ENCODE measurements at places on chromosomes 5 and 9.

DNA sequence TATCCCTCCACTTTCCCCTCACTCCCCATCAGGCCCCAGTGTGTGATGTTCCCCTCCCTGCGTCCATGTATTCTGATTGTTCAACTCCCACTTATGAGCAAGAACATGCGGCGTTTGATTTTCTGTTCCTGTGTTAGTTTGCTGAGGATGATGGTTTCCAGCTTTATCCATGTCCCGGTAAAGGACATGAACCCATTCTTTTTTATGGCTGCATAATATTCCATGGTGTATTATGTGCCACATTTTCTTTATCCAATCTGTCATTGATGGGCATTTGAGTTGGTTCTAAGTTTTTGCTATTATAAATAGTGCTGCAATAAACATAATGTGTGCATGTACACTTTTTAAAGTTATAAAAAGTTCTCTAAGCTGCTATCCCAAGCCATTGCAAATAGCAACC lies 75.6 kb downstream of the ERBIN start:
- DNase-seq: no peak

DNA sequence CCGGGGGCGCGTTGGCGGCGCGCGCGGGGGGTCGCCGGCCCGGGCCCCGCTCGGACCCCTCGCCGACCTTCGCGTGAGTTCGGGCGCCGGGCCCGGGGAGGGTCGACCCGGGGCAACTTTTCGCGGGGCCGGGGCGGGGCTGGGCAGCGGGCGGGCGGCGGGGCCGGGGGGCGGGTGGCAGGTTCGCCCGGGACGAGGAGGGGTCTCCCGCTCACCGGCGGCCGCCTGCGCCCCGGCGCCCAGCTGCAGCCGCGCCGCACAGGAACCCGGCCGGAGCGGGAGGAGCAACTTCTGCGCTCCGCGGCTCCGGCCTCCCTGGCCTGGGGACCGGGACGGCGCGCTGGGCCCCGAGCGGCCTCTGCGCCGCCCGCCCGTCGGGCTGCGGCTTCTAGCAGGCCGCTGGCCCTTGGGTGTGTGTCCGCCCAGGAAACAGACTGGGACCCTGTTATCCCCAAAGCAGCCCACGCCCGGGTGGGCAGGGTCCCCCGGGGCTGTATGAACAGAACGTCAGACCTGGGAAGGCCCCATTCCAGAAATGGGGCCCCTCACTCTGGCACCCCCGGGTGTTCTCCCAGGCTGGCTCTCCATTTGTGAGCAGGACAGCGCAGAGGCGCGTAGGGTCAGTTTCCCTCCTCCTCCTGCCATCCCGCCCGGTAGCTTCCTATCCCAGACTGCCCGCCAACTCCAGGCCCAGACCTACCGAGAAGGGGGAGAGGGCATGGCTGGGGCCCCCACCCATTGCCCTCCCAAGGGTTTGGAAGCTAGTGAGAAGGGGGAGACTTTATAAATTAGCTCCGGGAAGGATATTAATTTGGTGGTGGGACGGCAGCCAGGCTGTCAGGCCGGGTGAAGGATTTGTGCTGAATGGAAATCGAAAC lies 708 bp downstream of the RXRA start:
- DNase-seq: peak; percentile 49

DNA sequence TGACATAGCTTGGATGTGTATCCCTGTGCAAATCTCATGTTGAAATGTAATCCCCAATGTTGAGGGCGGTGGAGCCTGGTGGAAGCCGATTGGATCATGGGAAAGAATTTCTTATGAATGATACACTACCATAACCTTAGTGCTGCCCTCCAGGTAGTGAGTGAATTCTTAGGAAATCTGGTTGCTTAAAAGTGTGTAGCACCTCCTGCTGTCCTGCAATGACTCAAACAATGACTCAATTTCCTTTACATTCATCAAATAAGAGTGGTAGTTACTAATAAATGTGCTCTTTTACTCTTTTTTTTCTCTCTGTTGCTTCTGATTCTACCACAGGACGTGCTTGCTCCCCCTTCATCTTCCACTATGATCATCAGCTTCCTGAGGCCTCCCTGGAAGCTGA lies 1696.0 kb upstream of the CDH9 start:
- DNase-seq: no peak

DNA sequence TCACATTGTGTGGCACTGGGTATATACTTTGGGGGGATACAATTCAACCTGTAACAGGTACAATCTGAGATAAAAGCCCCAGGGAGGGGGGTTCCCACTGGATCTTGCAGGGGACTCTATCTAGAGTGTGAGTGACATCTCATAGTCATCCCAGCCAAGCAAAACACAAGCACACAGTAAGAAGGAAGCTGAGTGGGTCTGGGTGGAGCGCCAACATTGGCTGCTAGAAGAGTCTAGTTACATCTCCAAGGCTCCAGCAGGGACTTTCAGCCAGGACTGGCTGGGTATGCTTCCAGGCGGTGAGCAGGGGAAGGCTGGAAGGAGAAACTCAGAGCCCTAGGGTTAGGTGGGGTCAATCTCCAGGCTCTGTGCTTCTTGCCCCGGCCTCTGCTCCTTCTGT lies 53.0 kb downstream of the IL31RA start:
- DNase-seq: no peak

DNA sequence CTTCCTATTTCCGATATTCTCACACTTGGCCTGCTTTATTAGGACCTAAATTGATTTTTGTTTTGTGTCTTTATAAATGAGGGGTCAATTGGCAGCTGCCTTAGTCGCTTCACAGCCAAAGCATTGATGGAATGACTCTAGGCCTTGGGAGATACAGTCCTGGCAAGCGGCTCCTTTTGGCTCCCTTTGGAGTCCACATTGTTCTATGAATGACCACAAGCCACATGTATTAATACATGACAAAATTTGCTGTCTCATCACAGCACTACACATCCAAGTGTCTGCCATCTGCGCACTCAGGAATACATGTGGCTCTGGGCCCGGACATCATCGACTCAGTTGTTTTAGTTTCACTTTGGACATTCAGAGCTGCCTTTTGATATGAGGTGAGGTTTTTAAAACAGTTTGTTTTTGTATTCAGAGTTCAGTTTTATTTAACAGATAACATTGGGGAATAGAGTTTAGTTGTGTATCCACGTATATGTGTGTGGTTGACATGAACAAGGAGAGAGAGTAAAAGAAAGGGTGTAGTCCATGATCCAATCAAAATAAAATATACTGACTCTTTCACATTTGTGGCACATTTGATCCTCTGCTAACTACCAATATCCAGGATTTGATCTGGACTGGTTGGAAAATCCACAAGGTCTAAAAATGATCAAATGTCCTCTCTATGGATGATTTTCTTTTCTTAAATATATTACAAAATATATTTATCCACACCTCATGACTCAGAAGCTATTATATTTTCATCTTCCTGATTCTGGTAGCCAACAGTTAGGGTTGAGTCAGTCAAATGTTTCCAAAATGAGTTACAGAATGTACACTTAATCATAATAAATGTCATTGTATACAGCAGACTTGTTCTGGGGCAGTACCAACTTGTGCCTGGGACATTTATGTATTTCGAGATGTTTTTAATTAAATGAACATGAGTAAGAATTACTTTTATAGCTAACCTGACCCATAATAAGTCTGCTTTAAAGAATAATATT lies 114.0 kb upstream of the MTAP start:
- no peak for DNase-seq

- DNase-seq: no peak
Observed at GRCh38 chr9:117974108-117974507, 269.9 kb downstream of the TLR4 start.

GRCh38 chr5:141765896-141766551 lies 84.0 kb upstream of the ARAP3 start:
- DNase-seq: no peak

- DNase-seq: no peak
Observed at GRCh38 chr5:166750376-166750775, 1541.1 kb upstream of the WWC1 start.

DNA sequence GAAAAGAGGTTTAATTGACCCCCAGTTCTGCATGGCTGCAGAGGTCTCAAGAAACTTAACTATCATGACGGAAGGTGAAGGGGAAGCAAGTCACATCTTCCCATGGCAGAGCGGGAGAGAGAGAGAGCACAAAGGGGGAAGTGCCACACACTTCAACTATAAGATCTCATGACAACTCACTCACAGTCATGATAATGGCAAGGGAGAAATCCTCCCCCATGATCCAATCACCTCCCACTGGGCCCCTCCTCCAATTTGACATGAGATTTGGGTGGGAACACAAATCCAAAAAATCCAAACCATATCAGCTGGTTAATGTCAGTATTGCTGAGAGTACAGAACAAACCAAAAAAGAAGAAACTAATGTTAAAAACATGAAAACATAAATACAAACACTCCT lies 120.2 kb downstream of the STARD4 start:
- DNase-seq: no peak

- no peak for DNase-seq
Observed at GRCh38 chr5:56281489-56282165, 48.5 kb upstream of the ANKRD55 start.

GRCh38 chr5:151660616-151661495 lies 25.9 kb downstream of the SPARC start:
- DNase-seq: no peak

DNA sequence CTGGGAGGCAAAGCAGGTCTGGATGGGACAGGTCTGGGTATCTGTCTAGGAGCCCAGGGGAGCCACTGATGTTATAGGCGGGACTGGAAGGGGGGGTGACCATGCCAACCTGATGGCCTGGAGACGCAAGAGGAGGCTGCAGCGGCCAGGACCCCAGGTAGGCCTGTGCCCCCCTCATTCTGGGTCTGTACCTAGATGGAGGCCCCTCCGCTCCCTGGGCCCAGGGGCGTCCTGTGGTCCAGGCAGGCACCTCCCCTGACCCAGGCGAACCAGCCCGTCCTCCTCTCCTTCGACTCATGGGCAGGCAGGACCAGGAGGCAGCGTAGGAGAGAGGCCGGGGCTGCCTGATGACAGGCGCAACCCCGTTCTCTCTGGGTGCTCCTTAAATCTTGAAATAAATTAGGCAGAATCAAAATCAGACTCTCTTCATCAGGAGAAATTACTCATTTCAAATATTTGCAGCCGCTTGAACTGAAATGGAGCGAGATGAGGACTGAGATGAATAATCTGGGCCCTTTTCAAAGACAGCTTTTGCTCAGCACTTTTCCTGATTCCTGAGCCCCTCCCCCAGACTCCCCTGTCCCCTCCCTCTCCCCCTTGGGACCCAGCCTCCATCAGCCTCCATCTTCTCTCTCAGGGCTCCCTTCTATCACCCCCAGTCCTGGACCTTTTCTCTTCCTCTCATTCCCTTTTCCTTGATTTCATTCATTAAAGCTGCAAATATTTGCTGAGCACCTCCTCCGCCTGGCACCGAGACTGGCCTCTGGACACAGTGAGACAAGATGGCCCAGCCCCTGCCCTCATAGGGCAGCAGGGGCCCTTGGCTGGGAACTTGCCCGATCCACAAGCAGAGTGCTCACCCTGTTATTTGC lies 46.8 kb upstream of the IER5L start:
- no peak for DNase-seq

- DNase-seq: peak; percentile 70
Observed at GRCh38 chr9:130940693-130941576, 1.9 kb upstream of the FIBCD1 start.

- DNase-seq: no peak
Observed at GRCh38 chr9:83511051-83511450, 27.1 kb downstream of the FRMD3 start.

DNA sequence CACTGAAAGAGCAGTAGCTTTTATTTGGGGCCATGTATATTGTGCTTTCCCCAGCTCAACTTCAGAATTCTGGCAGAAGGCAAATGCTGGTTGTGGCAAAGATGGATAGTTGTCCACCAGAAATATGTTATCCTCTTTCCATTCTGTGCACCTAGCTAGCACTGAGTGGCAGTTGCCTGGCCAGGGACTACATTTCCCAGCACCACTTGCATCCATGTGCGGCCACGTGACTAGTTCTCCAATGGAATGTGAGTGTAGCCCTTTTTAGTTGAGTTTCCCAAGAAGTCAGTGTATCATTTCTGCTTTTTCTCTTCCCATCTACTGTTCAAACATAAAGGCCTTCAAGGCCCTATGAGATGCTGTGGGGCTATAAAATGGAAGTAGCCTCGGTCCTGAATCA lies 354.0 kb upstream of the CLINT1 start:
- DNase-seq: no peak

DNA sequence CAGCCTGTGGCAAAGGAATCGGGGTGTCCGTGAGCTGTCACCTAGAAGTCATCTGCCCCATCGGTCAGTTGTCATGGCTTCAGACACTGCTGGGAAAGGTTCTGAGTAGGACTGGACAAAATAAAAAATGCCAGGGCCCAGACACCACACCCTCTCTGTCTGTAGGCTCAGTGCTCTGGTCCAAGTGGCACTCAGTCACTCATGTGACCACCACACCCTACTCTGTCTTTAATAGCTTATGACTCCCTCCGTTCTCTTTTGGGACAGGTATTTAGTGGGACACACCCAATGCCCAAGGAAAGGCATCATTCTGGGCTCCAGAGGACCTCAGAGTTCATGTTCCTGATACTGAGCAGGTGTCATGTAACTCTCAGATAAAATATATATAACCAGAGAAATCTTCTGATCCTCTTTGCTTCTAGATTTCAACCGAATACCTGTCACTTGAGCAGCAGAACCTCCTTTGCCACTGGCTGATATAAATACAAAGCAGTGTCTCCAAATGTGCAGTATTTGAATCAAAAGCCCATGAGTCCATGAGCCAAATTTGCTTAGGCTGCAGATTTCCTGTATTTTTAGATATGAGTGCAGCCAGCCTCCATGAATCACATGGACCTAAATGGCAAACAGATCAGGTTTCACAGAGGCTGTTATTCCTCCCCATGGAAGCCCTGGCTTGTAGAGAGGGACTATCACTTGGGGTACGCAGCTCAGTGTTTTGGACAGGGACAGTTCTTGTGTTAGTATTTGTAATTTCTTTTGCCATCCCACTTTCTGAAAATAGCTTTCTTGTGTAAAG lies 272.0 kb downstream of the ARHGAP26 start:
- DNase-seq: no peak

All from hematopoietic multipotent progenitor cell treated with erythropoietin and hydrocortisone succinate and interleukin-3 and kit ligand, for 6 days (in vitro differentiated cells).